ENCODE measurements at places on chromosomes 3 and 15. TPM values are rescaled to one million over a fixed set of nuclear protein-coding genes. Genes with fewer than 3 reads are reported as not detected.

Gene TRAT1
- not detected for total RNA-seq

Gene LRRIQ4
- total RNA-seq = 0.31 TPM

Gene PAQR5
- total RNA-seq = 1.1 TPM

Gene EHD4
- 2.2 TPM for total RNA-seq

Gene PAQR9
- total RNA-seq = 0.94 TPM

Gene CNTN4
- 56.9 TPM for total RNA-seq

Gene SPINK8
- total RNA-seq = not detected

Gene CX3CR1
- 11.4 TPM for total RNA-seq
